ENCODE measurements at places on chromosomes 5 and 9.

- DNase-seq = no peak
Observed at GRCh38 chr5:14458414-14458813, 123.2 kb upstream of the OTULINL start.

DNA sequence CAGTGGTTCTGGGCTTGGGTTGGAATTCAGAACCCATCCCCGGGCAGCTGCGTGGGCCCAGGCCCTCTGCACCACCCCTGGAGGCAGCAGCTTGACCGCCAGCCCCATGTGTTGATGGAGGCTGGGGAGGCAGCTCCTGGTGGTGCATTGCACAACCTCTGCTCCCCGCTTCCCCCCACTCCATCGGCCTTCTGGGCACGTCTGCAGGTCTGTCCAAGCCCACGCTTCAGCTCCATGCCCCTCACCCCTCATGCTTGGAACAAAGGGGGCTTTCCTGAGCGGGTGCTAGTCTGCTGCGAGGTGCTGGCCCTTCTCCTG lies 1.4 kb downstream of the NCS1 start:
- DNase-seq = no peak

DNA sequence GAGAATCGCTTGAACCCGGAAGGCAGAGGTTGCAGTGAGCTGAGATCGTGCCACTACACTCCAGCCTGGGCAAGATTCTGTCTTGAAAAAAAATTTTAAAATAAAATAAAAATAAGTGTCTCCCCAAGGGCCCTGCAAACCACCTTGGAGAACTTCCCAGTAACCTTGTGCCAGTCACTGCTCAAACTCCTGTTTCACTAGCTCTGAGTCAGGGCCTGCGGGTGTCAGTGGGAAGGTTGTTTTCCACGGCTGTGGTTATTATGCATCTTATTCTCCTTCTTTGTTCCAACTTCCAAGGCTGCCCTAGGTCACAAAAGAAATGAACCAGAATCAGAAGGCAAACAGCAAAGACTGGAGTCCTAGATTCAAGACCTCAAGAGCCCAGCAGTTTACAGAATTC lies 246.7 kb downstream of the ADAMTSL1 start:
- no peak for DNase-seq

GRCh38 chr9:137042751-137043727 lies 2.9 kb downstream of the NPDC1 start:
- no peak for DNase-seq

- DNase-seq = no peak
Observed at GRCh38 chr5:114311281-114311680, 50.6 kb upstream of the KCNN2 start.
